Stimulated activated CD4-positive, alpha-beta T cell treated with anti-CD3 and anti-CD28 coated beads, Interleukin-1b, Interleukin-23, amount 100 ng/mL, for 1 hour (primary cell): ENCODE measurements at places on chromosomes 4 and X.

GRCh38 chr4:8709050-8709728 is 116.6 kb downstream of the CPZ start:
- DNase-seq, result no peak

- DNase-seq, result no peak
Measured at GRCh38 chrX:153889123-153889522, 3.1 kb upstream of the L1CAM start.

DNA sequence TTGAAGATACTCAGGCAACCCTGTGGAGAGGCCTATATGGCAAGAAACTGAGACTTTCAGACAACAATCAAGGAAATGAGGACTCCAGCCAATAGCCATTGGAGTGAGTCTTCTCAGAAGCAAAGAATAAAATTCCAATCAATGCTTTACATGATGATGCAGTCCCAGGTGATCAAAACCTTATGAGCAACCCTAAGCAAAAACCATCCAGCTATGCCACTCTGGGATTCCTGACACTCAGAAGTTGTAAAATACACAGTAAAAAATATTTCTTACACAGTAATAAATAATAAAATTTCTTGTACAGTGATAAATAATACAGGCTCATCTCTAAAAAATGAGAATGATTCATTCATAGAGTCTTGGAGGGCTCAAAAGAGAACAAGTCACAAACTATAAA is 150.6 kb downstream of the IL15 start:
- no peak for DNase-seq

DNA sequence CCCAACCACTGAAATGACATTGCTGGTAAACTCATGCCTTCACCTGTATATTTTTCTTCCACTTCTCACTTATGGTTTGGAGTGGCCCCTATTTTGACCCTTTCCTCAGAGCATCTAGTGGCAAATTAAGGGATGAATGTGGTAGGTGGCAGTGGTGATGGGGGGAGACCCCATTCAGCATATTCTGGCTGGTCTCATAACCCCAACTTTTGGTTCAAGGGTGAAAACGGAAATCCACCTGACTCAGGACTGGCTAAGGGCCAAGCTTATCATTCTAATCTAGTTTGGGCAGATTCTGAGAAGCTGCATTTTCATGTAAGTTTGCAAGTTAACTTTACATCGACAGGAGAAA is 47.0 kb upstream of the NSUN7 start:
- no peak for DNase-seq

DNA sequence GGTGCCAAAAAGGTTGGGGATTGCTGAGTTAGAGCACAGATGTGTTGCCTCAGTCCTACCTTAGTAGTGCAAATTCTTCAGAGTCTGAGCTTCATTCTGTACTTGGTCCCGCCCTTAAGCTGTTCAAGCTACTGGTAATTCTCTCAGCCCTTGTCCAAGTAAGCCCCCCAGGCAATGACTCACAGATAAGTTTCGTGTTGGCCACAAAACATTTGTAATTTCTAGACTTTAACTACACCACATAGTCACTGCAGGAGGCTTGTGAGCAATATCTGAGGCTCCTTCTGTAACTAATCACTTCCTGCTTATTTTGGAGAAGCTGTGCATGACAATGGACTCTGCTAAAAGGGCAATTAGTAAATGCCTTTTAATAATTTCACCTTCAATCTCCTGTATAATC is 1420.5 kb downstream of the PCDH7 start:
- DNase-seq, result no peak

DNA sequence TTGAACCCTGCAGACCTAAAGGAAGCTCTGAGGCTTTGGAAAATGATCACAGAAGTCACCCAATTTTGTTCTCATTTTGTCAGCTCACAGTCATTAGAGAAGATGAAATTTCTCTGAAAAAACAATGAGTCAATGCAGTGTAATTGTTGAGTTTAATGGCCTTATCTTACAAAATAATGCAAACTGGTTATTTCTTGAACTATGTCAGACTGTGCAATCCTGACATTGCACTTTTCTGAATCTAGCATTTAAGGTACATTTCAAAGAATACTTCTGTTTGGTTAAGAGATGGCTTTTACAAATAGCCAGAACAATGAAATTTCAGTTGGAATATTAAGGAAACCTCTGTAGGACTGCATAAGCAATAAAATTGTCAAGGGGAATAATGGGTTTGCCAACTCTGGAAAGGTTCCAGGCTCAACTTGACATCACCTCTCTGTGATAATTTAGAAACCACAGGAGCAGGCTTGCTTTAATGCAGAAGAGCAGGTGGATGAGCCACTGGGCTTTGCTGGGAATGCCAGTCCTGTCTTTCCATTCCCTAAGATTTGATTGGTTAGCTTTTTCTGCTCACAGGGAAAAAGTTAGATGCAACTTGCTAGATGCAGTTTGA is 222.8 kb downstream of the FRMPD4 start:
- no peak for DNase-seq

- no peak for DNase-seq
Measured at GRCh38 chr4:103150677-103151076, 47.5 kb downstream of the CENPE start.

GRCh38 chr4:80142394-80143306 is 54.7 kb upstream of the PRDM8 start:
- no peak for DNase-seq

- no peak for DNase-seq
Measured at GRCh38 chr4:8685831-8686230, 93.3 kb downstream of the CPZ start.

DNA sequence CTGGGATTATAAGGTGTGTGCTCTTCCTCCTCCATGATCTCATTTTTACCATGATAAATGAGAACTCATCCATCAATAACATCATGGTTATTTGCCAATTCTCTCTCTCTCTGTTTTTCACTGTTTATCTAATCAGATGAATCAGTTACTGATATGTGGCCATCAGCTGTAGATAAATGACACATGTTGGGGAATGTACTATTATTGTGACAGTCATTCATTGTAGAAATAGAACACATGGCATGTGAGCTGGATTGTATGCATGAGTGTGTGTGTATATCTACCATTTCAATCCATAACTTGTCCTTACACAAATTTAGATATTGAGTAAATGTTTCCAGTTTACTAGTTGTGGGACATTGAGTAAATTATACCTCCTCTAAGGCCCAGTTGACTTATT is 53.0 kb downstream of the OSTC start:
- no peak for DNase-seq

GRCh38 chr4:29966386-29966785 is 753.8 kb upstream of the PCDH7 start:
- no peak for DNase-seq

DNA sequence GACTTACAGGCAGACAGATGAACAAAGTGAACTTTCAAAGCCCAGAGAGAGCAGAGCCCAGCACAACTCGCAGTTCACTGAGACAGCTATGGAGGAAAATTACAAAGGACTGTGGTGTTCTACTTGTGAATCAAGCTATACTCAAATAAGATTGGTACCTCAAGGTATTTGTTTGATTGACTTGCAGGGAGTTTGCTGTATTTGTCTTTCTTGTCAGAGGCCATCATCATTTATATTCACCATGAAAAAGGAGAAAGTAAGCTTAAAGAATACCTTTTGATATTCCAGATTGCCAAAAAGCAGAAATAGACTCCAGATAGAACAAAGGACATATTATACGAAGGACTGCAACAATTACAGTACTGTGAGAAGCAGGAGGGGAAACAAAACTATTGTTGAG is 1047.9 kb downstream of the RPA4 start:
- no peak for DNase-seq

- no peak for DNase-seq
Measured at GRCh38 chr4:68651932-68652331, 18.5 kb downstream of the UGT2B15 start.

- no peak for DNase-seq
Measured at GRCh38 chrX:25141684-25142083, 125.9 kb upstream of the ARX start.

- no peak for DNase-seq
Measured at GRCh38 chrX:40152741-40153344, 55.1 kb upstream of the BCOR start.

- no peak for DNase-seq
Measured at GRCh38 chrX:134694333-134695322, 36.4 kb upstream of the PLAC1 start.

DNA sequence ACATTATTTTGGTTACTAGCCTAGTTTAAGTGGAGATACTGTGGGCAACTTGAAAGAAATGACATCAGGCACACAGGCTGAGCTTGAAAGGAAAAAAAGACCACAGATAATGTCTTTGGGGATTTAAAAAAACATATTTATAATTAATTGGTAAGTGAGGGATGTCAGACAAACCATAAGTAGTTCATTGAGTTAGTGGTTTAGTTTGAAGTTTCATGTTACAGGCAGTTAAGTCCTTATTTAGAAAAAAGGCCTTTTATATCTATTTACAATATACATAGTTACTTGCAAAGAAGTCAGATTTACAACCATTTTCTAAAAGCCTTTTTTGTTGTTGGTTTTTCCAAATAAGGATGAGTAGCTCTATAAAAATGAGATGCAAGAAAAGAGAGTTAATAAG is 89.2 kb downstream of the CDS1 start:
- DNase-seq, result no peak

GRCh38 chrX:3052860-3053259 is 11.6 kb downstream of the ARSF start:
- DNase-seq, result no peak

GRCh38 chrX:48022738-48023137 is 15.9 kb downstream of the SPACA5 start:
- no peak for DNase-seq

DNA sequence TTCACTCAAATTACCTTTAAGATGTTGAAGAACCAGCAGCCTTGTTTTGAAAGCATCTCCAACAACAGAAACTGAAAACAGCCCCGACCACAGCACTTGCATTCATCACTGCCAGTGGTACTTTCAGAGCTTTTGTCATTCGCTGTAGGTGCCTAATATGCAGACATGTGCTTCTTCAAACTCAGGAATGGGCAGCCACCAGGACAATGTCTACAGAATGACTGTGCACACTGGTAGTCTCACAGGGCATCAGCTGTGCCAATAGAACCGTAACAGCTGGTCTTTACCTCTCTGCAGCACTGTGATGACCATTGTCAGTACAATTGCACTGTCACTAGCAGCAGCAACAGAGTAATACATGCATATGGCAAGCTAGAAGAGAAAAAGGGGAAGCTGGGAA is 1149.7 kb downstream of the STPG2 start:
- DNase-seq, result no peak

- no peak for DNase-seq
Measured at GRCh38 chr4:89753601-89754066, 83.3 kb downstream of the SNCA start.

DNA sequence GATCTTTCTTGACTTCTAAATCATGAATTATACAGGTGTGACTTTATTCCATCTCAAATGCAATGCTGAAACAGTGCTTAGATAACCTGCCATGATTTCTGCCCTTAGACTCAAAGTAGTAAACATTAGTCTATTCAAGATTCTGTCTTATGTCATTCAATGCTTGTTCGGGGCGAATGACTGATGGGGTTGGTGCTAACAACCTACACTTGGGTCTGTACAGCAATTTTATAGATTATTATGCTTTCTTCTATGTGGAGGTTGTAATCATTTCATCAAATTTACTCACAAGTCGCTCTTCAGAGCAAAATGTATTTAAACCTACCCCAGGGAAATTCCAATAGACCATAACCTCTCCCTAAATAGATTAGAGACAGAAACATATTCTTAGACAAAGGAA is 1021.5 kb upstream of the GRID2 start:
- DNase-seq, result no peak

- no peak for DNase-seq
Measured at GRCh38 chrX:100731441-100732281, at the start of gene SYTL4. Gene SYTL4, minus strand, starts transcription at chrX:100732121. Its CDS starts 30,084 bp downstream, at chrX:100702037.
